ENCODE measurements at places on chromosomes 12 and 14.

- DNase-seq, result no peak
These were observed 1.4 kb upstream of the MAP4K5 start for GRCh38 chr14:50533806-50534205.

- no peak for DNase-seq
These were observed 673 bp upstream of the TTC9 start for GRCh38 chr14:70640938-70641547.

DNA sequence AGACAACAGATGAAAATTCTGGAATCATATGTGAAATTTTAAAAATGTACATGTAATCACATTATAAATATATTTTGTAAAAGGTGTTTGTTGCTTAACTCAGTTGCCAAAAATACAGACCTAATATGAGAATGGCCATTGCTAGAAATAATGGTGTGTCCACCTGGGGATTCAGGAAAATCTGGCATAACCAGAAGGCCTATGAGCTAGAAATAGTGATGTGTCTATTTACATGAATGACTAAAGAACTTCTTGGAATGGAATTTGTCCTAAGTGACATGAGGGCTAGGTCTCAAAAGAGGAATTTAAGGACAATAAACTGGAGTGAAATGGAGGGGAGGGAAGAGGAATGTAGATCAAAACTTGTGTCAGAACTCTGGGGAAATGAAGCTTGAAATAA, 126.4 kb downstream of the PTPRR start:
- no peak for DNase-seq

DNA sequence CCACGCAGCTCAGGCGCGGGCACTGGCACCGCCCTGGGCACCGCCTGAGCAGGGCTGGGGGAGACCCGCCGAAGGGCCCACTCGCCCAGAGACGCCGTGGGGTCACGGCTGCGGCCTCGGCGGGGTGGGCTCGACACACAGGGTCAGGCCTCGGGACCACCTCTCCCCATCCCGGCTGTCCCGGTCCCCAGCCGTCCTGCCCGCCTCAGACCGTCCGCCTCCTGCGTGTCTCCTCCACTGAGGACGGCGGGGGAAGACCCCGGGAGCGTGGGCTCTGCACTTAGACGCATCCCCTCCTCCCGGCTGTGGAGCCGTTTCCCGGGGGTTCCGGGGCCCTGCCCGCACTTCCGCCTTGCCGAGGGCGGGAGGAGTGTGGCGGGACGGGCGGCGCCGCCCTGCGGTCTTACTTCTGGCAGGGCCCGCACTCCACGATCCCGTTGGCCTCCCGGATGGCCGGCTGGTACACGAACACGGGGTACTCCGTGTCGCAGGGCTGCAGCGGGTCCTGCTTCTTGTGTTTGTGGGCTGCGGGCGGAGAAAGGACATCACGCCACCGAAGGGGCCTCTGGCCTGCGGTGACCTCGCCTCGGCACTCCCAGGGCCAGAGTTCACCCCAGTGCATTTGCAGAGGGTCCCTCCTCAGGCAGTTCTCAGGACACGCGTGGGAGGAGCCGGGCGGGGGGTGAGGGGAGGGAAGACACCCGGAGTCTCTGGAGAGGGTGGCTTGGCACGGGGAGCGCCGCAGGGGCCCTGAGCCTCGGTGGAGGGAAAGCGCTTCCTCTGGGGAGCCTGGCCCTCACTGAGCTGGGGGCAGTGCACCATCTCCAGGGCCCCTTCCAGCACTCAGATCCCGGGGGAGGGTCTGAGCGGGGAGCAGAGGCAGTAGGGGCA, 23.1 kb upstream of the LRTM2 start:
- no peak for DNase-seq

DNA sequence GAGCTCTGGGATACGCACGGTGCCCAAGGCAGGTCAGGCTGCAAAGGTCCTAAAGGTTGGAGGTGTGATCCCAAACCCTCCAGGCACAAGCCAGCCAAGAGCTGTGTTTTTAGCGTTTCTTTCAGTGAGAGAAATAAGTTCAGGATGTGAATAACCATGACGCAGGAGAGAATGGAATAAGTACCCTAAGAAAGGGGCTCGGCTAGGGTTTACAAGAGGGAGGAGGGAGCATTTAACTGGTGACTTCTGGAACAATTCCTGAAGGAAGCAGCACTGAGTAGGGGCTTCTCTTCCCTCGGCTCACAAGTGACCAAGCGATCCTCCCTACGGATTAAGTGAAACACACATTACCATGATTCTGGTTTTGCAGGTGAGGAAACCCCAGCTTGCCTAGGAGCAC, 29.4 kb downstream of the SSH1 start:
- no peak for DNase-seq

DNA sequence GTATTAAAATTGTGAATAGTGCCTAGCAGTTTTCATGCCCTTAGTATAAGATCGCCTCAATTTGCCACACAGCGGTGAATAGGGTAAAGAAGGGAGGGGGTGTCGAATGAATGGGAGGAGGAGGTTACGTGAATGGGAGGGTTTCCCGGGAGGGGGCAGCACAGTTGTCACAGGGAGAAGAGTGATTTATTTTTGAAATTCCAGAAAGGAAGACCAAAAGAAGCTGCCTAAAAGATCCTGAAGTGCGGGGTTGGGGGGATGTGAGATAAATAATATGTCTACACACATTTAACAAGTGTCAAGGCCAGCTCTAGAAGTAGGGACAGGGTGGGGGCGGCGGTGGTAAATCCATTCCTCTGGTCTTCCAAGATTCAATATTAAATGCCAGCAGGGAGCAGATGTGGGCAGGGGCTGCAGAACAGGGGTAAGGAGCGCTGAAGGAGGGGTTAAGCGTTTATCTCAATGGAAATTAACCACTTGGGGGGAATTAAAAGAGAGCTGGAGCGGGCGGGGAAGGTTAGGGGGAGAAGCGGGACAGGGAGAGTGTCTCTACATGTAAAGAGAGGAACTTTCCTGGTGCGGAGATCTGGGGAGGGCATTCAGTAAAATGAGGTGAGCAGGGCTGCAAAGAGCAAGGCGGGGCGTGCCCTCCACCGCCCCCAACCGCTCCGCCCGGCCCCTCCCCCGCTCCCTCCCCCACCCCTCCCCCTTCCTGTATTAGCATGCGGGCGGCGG, 867 bp downstream of the C12orf42 start:
- DNase-seq, result peak; percentile 47

GRCh38 chr12:52162981-52163380, 28.8 kb downstream of the KRT80 start:
- DNase-seq, result no peak

DNA sequence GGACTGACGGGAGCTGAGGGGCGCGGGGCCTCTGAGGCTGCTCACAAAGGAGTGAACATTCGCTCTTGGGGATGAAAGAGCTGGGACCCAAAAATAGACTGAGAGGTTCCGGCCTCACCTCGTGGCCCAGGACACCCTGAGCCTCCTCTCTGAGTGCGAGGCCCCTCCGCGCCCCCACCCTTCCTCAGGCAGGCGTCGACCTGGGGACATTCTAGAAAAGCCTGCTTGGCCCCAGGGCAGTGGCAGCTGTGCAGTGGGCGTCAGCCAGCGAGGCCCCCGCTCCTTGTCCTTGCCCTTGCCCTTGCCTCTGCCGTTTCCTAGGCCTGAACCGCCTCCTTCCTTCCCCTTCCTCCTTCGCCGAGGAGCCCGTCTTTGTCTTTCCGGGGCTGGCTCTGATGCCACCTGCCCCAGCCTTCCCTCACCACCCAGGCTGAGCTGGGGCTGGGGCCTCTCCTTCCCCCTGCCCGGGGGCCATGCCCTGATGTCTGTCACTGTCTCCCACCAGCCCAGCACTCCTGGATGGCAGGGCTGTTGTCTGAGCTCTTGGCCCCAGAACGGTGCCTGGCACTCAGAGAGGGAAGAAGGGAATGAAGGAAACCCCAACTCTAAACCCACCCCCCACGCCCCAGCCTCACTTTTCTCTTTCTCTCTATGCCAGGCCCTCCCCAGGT, 208.2 kb upstream of the RTL1 start:
- DNase-seq, result no peak

DNA sequence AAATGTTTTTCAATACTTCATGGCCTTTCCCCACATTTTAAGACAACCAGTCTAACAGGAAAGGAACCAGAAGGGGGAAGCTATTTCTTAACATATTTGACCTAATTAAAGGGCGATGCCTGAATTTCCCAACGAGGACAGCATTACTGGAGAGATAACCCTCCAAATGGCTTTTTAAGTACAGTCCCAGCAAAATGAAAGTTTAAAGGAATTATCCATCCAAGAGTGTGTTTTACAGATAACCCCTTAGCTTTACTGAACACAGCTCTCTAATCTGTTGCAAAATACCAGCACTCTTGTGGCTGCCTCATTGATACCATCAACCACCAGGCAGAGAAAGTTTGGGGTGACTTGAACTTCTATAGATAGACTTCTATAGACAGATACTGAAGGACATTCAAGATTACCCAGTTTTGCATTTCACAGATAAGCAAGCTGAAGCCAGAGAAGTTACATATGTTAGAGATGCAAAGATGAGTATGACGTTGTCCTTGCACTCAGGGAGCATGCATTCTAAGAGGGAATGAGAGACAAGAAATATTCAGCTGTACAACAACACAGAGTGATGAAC, 41.3 kb upstream of the DUSP6 start:
- DNase-seq, result no peak

Measured in NCI-H2081 treated with DMSO at 0.1 percent for 48 hours (cell line).